ENCODE measurements at places on chromosomes 12 and 14.

- DNase-seq, result no peak
Observed at GRCh38 chr14:94288610-94289465, 4.2 kb downstream of the SERPINA10 start.

- DNase-seq, result no peak
Observed at GRCh38 chr14:39232554-39233415, 930 bp upstream of the MIA2 start.

DNA sequence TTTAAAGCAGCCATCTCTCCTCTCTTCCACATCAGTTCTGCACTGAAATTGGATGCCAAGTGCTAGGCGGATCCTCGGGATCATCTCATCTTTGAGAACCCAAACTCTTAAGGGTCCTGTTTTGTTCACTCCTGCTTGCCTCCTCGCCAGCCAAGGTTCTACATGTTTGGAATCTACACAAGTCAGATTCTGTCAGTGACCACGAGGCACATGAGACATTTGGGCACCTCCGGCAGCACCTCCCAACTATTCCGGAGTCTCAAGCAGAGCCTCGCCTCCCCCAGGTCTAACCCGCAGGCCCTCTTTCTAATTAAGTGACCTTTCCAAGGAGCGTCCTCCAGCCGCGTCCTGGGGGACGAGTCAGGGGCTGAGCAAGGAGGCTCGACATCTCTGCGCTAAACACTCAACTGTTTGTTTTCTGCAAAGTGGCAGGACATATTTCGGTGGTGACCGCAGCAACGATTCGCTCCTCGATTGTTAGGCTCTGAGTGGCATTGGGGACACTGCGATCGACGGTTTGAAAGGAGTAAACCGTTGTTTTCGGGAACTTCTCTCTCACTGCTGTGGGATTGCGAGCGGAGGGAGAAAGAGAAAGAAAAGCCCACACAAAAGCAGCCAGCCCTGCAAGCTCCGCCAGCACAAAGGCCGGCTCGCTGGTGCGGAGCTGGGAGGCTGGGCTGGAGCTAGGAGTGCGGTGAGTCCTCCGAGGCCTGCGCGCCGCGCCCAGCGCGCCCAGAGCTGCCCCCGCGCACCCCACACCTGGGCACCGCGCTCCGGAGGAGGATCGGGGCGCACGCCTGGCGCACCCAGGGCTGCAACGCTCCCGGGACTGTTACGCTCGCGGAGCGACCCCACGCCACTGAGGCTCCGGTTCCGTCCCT is 640 bp downstream of the ARMH4 start:
- no peak for DNase-seq

GRCh38 chr12:20421421-20421820 is 53.1 kb downstream of the PDE3A start:
- DNase-seq, result no peak

- no peak for DNase-seq
Observed at GRCh38 chr14:20417250-20418186, 4.2 kb upstream of the TEP1 start.

DNA sequence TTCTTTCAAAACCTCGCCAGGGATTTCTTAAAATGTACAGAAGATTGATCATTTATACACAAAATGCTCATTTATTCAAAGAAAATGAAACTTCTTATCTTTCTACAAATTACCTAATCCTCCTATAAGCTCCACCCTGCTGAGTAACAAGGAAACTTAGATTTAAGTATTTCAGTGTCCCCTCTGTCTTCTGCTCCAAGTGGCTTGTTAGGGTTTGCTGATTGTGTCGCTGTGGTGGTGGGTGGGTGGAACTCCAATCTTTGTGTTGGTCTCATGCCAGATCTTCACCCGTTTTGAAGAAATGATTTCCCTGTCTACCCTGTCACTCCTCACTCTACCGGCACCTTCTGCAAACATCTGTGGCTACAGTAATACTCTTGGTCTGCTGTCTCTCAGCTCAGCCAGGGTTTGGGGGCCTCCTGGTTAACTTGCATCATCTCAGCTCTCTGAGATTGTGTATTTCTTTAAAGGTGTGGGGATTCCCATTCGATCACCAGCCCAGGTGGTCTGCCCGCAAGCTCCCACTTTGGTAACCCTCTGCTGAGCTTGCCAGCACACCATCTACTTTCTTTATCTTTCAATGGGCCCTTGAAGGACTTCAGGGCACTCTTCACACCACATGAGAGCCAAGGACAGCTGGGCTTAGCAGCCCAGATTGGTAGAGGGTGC is 73.8 kb downstream of the DRAM1 start:
- DNase-seq, result no peak

GRCh38 chr12:124740691-124741137 is 123.0 kb downstream of the SCARB1 start:
- no peak for DNase-seq

DNA sequence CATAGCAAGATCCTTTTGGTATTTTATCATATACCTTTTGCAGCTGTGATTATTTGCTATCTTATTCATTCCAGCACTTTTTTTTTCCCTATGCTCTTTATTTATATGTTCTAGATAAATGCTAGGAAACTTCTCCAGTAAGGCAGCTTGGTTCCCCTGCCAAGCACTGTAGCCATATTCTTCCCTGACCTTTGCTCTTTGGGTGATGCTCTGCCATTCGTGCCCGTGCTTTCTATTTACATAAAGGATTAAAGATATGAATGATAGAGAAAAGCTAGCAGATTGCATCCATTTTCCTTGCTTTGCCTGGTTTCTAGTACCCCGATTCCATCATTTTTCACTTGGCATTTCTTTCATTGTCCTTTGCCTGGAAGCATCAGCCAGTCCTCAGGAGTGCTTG is 42.2 kb downstream of the FNTB start:
- no peak for DNase-seq

DNA sequence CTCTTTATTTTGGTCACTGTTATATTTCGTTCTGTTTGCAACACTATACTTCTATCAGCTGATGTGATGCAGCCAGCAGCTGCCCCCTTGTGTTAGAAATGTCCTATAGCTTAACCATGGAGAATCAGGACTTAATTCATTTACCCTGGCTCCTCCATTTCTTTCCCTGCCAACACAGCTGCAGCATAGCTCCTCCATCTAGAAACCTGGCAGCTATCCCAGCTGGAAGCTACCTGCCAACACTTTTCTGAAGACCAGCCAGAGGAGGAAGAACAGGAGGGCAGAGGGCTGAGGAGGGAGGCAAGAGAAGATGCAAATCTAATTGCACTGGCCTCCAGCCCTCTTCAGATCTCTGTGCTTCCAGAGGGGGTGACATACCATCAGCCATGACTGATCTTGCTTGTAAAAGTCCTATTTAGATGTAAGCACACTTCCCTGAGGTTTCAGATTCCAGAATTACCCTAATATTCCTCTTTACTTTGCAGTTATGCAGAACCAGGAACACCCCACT is 156.8 kb upstream of the TMEM260 start:
- no peak for DNase-seq

DNA sequence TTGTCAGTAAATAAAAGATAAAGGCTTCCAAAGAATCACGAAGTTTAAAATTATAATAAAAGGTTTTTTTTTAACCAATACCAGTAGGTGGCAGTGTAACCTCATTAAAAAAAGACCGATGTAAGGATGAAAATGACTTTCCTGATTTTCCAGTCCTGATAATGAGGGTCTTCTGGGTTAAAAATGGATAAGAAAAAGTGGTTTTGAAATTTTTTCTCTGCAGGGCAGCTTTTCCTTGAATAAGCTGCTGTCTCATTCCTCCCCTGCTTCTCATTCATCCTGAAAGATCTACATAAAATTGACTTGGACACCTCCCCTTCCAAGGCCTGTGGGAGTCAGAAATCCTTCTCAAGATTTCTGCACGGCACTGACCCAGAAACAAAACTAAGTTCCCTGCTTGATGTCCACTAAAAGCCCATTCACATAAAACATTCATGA is 58.9 kb upstream of the FBXO33 start:
- DNase-seq, result no peak

- no peak for DNase-seq
Observed at GRCh38 chr14:22448905-22449599, 140.0 kb downstream of the DAD1 start.

GRCh38 chr12:51839310-51839947 is 9.1 kb downstream of the FIGNL2 start:
- DNase-seq, result no peak

DNA sequence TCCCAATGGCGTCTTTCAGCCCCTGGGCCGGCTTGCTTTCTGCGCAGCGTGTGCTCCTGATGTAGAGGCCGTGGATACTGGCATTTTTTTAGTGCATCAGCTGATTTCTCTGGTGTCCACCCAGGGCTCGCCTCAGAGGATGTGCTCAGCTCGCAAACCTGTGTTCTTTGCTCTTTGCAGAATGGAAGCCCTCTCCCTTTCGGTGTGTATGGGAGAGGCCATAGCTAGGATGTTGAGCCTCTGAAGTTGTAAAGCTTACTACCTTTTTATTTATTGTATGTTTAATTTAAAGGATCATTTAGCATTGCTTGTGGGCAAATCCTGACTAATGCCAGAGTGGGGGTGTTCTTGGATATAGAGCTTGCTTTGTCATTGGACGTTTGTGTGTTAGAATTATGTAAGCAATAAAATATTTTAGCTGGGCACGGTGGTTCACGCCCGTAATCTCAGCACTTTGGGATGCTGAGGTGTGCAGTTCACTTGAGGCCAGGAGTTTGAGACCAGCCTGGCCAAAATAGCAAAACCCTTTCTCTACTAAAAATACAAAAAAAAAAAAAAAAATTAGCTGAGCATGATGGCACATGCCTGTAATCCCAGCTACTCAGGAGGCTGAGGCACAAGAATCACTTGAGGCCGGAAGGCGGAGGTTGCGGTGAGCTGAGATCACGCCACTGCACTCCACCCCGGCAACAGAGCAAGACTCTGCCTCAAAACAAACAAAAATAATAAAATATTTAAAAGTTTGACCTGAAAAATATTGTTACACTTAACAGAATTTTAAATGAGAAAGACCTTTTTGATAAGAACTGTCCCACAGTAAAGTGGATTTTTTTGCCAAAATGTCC is 52.6 kb upstream of the MMP17 start:
- DNase-seq, result no peak

DNA sequence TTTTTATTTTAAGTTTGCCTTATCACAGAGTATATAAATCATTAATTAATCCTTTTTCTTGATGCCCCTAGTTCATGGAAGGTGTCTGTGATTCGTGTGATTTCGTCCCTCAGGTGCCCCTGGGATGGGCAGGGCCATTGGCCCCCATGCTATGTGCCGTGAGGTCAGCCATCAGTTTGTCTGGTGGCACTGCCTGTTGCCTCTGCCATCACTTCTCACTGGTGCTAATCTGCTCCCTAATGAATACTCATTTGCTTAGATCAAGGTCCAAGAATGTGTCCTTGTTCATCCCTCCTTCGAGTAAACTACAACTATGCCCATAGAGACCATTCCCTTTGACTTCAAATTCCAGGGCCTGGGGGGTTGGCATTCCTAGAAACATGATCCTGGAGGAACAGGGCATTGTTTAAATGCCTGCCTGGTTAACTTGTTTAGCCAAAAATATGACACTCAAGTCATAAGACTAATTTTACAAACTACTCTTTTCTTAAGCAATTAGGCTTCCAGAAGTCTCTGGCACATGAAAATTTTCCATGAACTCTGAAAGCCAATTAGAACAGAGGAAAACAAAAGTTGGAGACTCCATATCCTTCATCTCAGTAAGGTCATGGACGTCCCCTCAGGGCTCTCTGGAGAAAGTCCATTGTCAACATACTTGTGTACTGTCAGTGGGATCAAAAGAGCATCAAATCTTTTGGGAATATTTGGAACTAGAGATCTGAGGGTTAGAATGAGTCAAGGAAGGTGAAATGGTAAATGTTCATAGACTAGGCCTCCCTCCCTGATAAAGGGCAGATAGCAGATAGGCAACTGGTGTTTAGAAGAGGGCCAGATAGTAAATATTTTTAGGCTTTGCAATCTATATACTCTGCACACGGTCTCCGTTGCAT is 90.9 kb upstream of the PLXNC1 start:
- DNase-seq, result no peak

Measured in stimulated activated CD4-positive, alpha-beta T cell treated with anti-CD3 and anti-CD28 coated beads, Interleukin-1b, Interleukin-23, amount 100 ng/mL, for 4 hours (primary cell).